ENCODE measurements at places on chromosomes 11 and 22. TPM values are rescaled to one million over a fixed set of nuclear protein-coding genes. Genes with fewer than 3 reads are reported as not detected.

SERPIND1 gene
- total RNA-seq: 0.85 TPM

FOLR2 gene
- 9.3 TPM for total RNA-seq

DNA sequence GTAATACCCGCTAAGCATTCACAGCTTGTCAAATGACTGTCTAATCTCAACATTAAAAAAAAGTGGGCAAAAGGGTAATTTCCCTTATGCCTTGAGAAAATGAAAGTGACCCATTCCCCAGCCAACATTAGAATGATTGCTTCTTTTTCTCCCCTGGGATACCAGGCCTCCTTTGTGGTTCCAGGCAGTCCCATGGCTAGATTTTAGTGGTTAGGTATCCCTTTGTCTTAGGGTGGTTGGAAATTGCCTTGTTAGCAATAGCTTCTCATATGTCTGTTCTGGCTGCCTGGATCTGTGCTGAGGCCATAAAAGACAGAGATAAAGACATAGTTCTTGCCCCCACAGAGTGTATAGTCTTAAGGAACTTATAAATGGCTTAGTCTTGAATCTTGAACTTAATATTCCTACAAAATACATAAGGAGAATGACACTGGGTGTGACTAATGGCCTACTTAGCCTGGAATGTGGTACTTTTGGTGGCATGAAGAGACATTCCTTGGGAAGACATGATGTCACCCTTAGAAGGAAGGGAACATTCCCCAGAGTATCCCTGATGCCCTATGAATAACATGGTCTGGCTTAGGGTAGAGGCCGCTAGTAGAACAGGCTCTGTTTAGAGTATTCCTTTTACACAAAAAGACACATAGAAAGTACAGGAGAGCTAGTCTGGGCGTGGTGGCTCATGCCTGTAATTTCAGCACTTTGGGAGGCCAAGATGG is 90.3 kb downstream of the ZBTB16 start:
- DNase-seq: no peak

- peak; percentile 75 for DNase-seq
Observed at GRCh38 chr11:19664886-19665548, 47.6 kb upstream of the NAV2 start.

- no peak for DNase-seq
Observed at GRCh38 chr11:11592146-11592684, 29.6 kb downstream of the GALNT18 start.

BTBD18 gene
- total RNA-seq: not detected

- DNase-seq: no peak
Observed at GRCh38 chr22:23537416-23537815, 42.7 kb downstream of the IGLL1 start.

- DNase-seq: peak; percentile 14
Observed at GRCh38 chr22:43412808-43413795, 1.3 kb downstream of the MPPED1 start.

TUBA8 gene
- 0.17 TPM for total RNA-seq

DNA sequence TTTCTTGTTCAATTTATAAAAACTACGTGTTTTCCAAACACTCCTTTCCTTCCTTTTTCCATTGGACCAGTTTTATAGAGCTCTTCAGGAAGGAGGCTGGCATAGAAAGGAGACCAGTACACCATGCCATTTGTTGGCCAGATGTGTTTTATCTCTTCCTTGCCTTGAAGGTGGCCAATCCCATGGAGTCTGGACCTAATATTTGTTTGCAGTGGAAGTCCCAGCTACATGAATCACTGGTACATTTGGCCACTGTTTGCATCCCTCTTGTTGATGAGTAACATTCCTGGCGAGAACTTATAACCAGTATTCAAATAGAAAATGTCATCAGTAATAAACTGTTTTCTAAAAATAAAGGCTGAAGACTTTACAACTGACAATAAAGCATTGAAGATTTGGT is 110.2 kb downstream of the ANO3 start:
- no peak for DNase-seq

- no peak for DNase-seq
Observed at GRCh38 chr11:63719987-63720386, 38.7 kb downstream of the RTN3 start.

DNA sequence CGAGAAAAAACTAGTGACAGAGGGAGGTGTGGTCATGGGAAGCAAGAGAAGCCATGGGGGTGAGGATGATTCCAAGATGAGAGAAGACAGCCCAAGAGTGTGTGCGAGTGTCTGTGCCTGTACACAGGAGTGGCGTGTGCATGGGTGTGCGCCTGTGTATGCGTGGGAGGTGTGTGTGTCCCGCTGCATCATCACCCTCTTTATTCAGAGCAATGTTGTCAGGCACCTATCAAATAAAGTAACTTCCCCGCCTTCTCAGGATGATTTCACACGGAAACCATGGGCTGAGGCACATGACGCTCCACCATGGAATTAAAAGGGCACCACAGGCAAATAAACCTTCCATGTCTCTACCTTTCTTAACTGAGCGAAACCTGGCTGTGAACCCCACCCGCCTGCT is 24.6 kb downstream of the MS4A10 start:
- DNase-seq: no peak

OLFML1 gene
- total RNA-seq: 14.9 TPM

DNA sequence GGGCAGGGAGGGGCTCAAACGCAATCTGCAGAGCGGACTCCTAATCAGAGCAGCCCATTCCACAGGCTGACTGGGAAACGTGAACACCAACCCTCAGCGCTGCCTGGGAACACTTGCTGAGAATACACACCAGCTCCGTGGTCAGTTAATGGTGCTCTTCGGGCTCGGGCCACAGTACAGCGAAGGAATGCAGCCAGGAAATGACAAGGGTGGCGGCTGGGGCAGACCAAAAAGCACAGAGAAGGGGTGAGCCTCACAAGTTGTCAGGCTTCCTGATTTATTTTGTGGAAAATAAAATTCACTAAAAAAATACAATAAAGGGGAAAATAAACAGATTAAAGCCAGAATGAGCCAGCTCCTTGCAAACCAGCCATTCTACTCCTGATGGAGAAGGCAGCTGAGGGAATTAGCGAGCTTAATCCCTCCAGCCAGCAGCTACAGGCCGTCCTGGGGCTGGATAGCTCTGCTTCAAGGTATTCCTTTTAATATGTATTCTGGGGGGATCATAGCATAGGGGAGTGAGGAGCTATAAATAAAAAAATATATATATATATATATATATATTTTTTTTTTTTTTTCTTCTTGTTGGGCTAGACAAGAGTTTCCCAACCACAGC is 165.5 kb upstream of the NTM start:
- peak; percentile 53 for DNase-seq

- peak; percentile 73 for DNase-seq
Observed at GRCh38 chr11:122673701-122674100, 18.2 kb downstream of the UBASH3B start.

DNA sequence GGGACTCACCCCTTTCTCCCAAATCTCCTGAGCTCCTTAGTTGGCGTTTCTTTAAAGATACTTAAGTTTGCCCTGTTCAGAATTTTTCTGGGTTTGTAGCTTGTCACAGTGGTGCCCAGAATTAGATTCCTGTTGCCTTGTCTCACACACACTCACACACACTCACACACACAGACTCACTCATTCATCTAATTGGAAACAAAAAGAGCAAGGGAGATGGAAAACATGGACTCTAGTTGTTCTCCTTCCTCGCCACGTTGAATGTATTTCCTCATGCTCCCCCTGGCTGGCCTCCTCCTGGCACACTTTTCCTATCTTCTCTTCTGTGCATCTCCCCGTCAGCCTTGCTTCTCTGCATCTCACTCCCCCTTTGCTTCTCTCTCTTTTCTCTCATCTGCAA is 752.3 kb downstream of the NTM start:
- DNase-seq: no peak

- DNase-seq: no peak
Observed at GRCh38 chr11:128053981-128054931, 533.1 kb downstream of the ETS1 start.

TRPM5 gene
- 0.18 TPM for total RNA-seq

HMGXB4 gene
- total RNA-seq: 14.7 TPM

SPINDOC gene
- total RNA-seq: 15.6 TPM

DNA sequence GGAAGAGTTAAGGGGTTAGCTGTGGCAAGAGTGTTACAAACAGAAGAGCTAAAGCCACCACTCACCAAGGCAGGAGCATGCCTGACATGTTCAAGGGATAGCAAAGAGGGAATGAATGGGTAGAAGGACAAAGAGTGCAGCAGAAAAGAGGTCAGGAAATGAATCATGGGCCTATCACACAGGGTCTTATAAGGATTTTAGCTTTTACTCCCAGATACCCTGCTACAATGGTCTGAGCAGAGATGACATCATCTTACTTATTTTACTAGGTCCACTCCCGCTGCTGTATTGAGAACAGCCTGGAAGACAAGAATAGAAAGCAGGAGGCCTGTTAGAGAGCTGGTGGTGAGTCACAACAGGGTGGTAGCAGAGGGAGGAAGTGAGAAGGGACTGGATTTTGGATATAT is 9.8 kb downstream of the TRAF6 start:
- no peak for DNase-seq

Data from lung (tissue), 17 donors.